ENCODE measurements at places on chromosomes 11 and 22. TPM values are rescaled to one million over a fixed set of nuclear protein-coding genes. Genes with fewer than 3 reads are reported as not detected.

SFI1 gene
- 6.7 TPM for total RNA-seq

YPEL1 gene
- total RNA-seq = 4.4 TPM

OR52A1 gene
- not detected for total RNA-seq

POU2AF1 gene
- 0.24 TPM for total RNA-seq

CD6 gene
- 0.22 TPM for total RNA-seq

BRSK2 gene
- 1.4 TPM for total RNA-seq

PRG3 gene
- not detected for total RNA-seq

APOBEC3G gene
- 3.3 TPM for total RNA-seq

CYTH4 gene
- total RNA-seq = 7.5 TPM

SUN2 gene
- 126 TPM for total RNA-seq

Measured in Right ventricle myocardium inferior (tissue), 1 donor.